ENCODE measurements at places on chromosomes 11 and 22.
A peak's percentile ranks its signal among the peaks of the same experiment; 100 is the strongest.

GRCh38 chr11:1205987-1206331 is 16.9 kb upstream of the MUC5B start:
- DNase-seq = no peak
- no peak overlapping the region for H3K27ac ChIP-seq
- no peak overlapping the region for H3K4me3 ChIP-seq
- no peaks in the 10 kb centered on the region for H3K4me1 ChIP-seq
- no peaks in the 10 kb centered on the region for H3K36me3 ChIP-seq

- no peak overlapping the region for H3K4me3 ChIP-seq
- H3K27me3 ChIP-seq = no peaks in the 10 kb centered on the region
- no peaks in the 10 kb centered on the region for H3K36me3 ChIP-seq
- no peak for DNase-seq
- no peak overlapping the region for H3K27ac ChIP-seq
Measured at GRCh38 chr11:101390539-101390938, 193.3 kb downstream of the TRPC6 start.

- H3K4me1 ChIP-seq = peaks cover 7% of the 10 kb centered on the region
- peaks cover 83% of the 10 kb centered on the region for H3K36me3 ChIP-seq
- no peak overlapping the region for H3K4me3 ChIP-seq
- H3K27me3 ChIP-seq = no peaks in the 10 kb centered on the region
Measured at GRCh38 chr22:50460938-50461337, 13.9 kb downstream of the SBF1 start.

DNA sequence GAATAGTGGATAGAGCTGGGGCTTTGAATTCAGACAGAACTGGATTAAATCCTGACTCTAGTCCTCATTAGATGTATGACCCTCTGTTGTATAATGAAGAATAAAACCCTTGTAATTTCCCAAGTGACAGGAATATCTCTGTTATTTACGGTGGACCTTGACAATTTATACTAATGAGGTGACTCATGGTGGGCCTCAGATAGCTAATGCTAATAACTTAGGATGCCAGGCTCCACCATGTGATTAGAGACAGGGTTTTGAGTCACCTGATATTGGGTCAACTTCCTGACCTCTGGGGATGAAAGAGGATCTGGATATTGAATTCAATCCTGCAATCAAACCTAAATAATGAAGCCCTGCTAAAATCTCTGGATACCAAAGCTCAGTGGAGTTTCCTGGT is 33.6 kb downstream of the OSBP start:
- H3K27ac ChIP-seq = no peak overlapping the region
- H3K36me3 ChIP-seq = peaks cover 43% of the 10 kb centered on the region
- no peaks in the 10 kb centered on the region for H3K27me3 ChIP-seq
- no peak for DNase-seq
- no peaks in the 10 kb centered on the region for H3K4me1 ChIP-seq
- H3K4me3 ChIP-seq = no peak overlapping the region

DNA sequence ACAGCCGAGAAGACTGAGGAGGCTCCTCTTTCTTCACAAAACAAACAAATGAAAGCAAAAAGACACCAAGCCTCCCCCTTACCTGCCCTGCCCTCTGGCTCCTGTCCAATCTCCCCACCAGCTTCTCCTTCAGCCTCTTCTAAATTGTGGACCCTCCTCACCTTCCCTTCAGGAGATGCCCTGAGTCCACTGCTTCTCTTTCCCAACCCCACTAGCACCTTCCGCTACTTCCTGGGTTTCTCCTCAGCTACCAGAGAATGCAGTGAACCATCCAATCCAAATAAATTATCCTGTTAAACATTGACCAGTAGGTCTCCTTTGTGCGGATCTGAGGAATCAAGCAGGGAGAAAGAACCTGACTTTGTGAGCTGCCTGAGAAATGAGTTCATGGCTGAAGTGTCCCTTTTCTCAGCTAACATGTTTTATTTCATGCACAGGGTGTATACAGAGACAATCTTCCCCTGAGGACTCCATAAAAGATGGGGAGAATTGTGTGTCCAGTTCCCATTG is 63.2 kb upstream of the VPREB1 start:
- H3K27ac ChIP-seq = no peak overlapping the region
- no peaks in the 10 kb centered on the region for H3K36me3 ChIP-seq
- no peak overlapping the region for H3K4me3 ChIP-seq
- H3K27me3 ChIP-seq = peaks cover 21% of the 10 kb centered on the region

- H3K4me1 ChIP-seq = no peaks in the 10 kb centered on the region
- H3K27ac ChIP-seq = no peak overlapping the region
- no peaks in the 10 kb centered on the region for H3K36me3 ChIP-seq
- DNase-seq = no peak
Measured at GRCh38 chr22:38694049-38694448, 6.7 kb downstream of the JOSD1 start.

DNA sequence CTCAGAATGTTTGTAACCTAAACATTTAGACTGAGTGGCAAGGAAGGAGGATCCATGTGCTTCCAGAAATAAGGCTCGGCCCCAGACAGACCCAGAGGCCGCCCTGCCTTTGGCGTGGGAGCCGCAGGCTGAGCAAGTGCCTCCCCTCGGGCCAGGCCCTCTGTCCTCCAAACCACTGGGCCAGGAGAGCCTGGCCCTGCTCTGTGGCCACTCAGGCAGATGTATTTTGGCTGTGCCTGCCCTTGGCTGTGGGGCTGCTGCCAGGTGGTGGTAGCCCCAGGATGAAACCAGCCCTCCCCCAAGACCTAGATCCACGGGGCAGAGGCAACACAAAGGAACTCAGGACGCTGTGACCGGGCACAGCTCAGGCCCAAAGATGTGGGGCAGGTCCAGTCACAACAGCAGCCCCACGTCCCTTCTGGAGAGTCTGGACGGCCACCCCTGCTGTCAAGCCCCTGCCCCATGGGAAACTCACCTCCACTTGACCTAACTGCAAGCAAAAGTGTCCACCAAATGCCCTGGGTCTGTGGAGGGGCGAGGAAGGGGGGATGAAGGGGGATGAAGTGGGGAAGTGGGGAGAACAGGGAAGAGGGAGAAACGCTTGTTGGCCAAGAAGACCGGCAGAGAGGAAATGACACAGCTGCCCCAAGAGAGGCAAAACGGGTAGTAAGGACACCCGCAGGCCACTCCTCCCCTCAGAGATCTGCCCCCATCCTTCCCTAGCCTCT is 24.0 kb downstream of the PISD start:
- H3K4me3 ChIP-seq = no peak overlapping the region
- H3K36me3 ChIP-seq = no peaks in the 10 kb centered on the region
- H3K27ac ChIP-seq = no peak overlapping the region
- no peaks in the 10 kb centered on the region for H3K4me1 ChIP-seq
- no peak for DNase-seq

- no peaks in the 10 kb centered on the region for H3K36me3 ChIP-seq
- no peak overlapping the region for H3K4me3 ChIP-seq
- peaks cover 3% of the 10 kb centered on the region for H3K27me3 ChIP-seq
- no peak for DNase-seq
Measured at GRCh38 chr11:7506243-7506642, 7.6 kb upstream of the PPFIBP2 start.

- H3K4me1 ChIP-seq = peaks cover 37% of the 10 kb centered on the region
- no peaks in the 10 kb centered on the region for H3K27me3 ChIP-seq
- peak overlapping the region; percentile 55 for H3K27ac ChIP-seq
Measured at GRCh38 chr11:64007629-64008282, 21.5 kb downstream of the OTUB1 start.

- H3K36me3 ChIP-seq = no peaks in the 10 kb centered on the region
- DNase-seq = no peak
- no peak overlapping the region for H3K4me3 ChIP-seq
- no peak overlapping the region for H3K27ac ChIP-seq
Measured at GRCh38 chr11:69630017-69630416, 10.9 kb upstream of the CCND1 start.

DNA sequence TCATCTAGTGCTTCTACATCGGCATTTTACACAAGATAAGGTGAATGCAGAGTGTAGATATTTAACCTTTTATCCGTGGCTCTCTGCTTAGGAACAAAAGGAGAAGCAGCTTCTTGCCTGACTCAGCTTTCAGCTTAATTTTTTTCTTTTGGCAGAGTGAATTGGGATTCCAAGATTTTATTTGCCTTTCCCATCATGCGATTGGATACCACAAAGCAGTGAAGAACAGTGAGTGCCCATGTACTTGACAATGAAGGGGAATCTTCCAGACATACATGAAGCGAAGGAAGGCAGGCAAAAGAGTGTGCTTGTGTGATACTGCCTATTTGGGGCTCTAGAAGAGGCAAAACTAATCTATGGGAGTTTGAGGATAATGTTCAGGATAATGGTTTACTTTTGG is 17.0 kb upstream of the CHKA start:
- H3K27ac ChIP-seq = no peak overlapping the region
- H3K27me3 ChIP-seq = no peaks in the 10 kb centered on the region
- no peak overlapping the region for H3K4me3 ChIP-seq
- H3K36me3 ChIP-seq = no peaks in the 10 kb centered on the region
- DNase-seq = no peak

DNA sequence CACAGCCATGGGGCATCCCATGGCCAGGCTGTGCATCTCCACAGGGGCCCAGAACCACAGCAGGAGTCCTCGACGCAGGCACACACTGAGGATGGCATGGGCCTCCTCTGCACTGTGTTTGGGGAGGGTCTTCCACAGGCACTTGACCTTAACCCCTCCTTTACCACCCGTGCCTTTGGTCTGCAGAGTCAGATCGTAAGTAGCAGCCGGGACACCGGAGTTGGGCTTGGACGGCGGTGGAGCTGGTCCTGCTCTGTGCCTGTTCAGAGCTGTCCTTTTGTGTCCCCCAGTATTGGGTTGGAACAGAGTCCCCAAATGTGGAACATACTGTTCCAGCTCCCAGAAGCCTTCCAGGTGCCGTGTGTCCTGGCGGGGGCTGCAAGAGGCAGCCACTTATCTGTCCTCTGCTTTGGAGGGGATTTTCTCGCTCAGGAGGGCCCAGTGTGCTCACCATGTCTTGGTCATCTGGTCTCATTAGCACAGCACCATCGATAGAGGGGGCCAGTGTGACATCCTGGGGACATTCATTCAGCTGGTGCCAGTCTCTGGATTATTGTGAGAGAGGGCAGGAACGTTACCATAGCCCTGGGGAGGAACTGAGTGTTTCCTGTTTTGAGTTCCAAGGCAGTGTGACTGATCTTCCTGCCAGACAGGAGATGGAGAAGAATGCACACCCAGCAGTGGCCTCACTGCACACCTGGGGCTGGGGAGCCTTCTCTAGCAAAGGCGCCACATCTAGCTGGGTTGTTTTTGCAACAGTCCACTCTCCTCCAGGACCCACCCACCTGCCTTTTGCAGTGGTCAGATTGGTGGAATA is 12.4 kb downstream of the CRELD2 start:
- H3K36me3 ChIP-seq = no peaks in the 10 kb centered on the region
- peak; percentile 83 for DNase-seq
- H3K4me1 ChIP-seq = peaks cover 24% of the 10 kb centered on the region

DNA sequence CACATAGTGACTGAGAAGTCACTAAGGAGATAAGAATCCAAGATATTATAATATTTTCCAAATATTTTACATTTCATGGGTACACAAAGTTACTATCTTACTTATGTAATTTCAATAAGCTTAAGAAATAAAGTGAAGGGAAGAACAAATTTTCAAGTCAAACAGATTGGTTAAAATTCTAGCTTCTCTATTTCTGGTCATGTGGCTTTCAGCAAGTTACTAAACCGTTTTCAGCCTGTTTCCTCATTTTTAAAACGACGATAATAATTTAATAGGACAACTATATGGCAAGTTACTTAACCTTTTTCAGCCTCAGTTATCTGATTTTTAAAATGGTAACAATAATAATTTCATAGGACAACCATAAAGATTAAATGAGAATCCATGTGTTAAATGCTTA is 15.6 kb downstream of the DCUN1D5 start:
- H3K4me3 ChIP-seq = no peak overlapping the region
- DNase-seq = no peak
- no peak overlapping the region for H3K27ac ChIP-seq
- no peaks in the 10 kb centered on the region for H3K27me3 ChIP-seq

DNA sequence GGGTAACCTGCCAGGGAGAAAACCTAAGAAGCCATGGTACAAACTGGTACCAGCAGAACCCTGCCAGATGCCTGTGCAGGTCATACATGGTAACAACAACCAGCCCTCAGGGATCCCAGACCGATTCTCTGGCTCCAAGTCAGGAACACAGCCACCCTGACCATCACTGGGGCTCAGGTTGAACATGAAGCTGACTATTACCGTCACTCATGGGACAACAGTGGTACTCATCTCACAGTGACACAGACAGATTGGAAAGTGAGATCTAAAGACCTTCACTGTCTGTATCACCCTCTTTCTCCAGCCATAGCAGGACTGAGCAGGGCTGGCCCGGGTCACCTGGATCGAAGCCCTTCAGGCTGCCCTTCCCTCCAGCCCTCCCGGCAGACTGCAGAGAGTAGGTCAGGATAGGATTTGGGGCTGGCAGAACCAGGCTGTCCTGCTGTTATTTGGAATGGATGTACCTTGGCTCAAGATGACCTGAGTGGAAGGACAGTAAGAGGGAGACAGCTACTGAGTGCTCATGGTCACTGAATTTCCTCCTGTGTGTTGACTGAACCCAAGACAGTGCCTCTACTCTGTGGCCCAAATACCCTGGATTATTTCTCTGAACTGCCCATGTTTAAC is 94.7 kb downstream of the GGTLC2 start:
- no peak overlapping the region for H3K27ac ChIP-seq
- DNase-seq = no peak
- H3K27me3 ChIP-seq = peaks cover 3% of the 10 kb centered on the region

- H3K27ac ChIP-seq = no peak overlapping the region
- no peaks in the 10 kb centered on the region for H3K36me3 ChIP-seq
- peaks cover 19% of the 10 kb centered on the region for H3K4me1 ChIP-seq
- DNase-seq = no peak
- H3K27me3 ChIP-seq = no peaks in the 10 kb centered on the region
- H3K4me3 ChIP-seq = no peak overlapping the region
Measured at GRCh38 chr11:75743711-75744563, 24.6 kb upstream of the DGAT2 start.

DNA sequence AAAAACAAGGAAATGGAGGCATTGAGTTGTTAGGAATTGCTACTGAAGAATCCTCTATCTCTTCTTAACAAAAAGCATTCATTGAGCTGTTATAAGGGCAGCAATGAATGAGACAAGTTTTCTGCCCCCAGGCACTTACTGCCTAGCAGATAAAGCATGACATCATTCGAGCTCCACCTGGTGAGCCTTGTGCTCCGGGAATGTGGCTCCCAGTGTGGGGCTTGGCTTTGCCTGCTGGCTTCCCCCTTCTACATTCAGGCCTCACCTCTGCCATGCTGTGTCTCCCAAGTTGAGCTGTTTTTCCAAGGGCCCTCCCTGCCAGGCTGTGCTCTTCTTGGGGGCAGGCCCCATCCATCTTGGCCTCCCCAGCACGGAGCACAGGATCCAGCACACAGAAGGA is 56.9 kb upstream of the EIF3D start:
- no peak overlapping the region for H3K4me3 ChIP-seq
- H3K27me3 ChIP-seq = peaks cover 14% of the 10 kb centered on the region
- no peak overlapping the region for H3K27ac ChIP-seq
- H3K4me1 ChIP-seq = no peaks in the 10 kb centered on the region

GRCh38 chr11:69416762-69417698 is 64.4 kb upstream of the LINC01488 start:
- peak overlapping the region; percentile 14 for H3K27ac ChIP-seq
- no peaks in the 10 kb centered on the region for H3K36me3 ChIP-seq
- no peak overlapping the region for H3K4me3 ChIP-seq
- H3K4me1 ChIP-seq = peaks cover 27% of the 10 kb centered on the region
- H3K27me3 ChIP-seq = no peaks in the 10 kb centered on the region

Data from SJCRH30 (cell line).